T-helper 2 cell (primary cell): ENCODE measurements at places on chromosomes 7 and 10.

GRCh38 chr7:77971726-77972125, 173.2 kb downstream of the PHTF2 start:
- DNase-seq, result no peak

DNA sequence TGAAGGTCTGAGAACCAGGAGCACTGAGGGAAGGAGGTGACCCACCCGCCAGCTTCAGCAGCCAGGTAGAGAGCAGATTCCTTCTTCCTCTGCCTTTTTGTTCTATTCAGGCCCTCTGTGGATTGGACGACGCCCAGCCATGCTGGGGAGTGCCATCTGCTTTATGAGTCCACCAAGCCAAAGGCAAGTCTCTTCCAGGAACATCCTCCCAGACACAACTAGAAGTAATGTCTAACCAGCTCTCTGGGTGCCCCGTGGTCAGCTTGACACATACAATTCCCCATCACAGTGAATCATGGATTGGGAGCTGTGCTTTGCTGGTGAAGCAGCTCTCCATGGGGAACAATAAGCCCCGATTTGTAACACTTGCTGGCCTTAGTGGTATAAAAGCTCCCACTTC, 125.2 kb downstream of the CCDC3 start:
- DNase-seq, result no peak

DNA sequence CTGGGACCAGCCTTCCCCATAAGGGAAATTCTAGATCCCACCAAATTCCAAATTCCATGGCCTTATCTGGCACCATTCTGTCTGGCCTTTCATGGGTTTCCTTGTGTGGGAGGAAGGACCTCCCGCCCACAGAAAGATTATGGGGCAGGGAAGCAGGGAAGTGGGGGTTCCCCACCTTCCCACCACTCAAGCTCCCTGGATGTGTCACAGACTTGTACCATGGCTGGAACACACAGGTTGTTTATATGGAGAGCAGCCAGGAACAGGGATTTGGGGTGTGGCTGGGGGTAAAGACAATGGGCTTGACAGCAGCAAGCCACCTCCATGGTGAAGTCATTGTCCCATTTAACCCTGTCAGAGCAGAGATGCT, 18.3 kb downstream of the UNC5B start:
- no peak for DNase-seq

GRCh38 chr7:85204496-85204895, 17.6 kb upstream of the SEMA3D start:
- no peak for DNase-seq

- no peak for DNase-seq
Measured at GRCh38 chr7:150727381-150727780, 9.8 kb upstream of the GIMAP5 start.

DNA sequence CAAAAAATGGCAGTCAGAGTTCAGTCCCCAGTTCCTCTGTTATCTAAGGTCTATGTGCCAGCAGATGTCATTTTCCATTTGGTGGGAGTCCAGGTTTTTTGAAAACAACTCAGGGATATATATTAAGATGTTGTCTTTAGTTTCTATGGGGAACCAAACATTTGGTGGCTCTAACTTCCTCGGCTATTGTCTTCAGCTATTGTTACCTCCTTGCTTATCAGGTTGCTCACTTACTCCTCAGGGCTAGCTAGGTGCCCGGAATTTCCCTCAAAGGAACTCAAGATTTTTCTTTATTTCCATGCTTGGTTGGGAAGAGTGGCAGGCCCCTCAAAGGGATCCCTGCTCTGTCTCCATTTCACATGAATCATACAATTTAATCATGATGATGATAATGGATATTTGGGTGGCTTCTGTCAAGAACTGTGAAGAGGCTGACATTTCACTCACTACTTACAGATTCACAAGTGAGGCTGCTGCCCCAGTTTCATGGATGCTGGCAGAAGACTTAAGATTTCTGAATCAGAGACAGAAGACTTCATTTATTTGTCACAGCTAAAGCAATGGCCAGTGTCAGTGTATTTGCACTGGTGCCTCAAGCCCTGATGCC, 182.8 kb downstream of the PKD1L1 start:
- DNase-seq, result no peak

GRCh38 chr7:22329816-22330524, 27.0 kb downstream of the RAPGEF5 start:
- no peak for DNase-seq

DNA sequence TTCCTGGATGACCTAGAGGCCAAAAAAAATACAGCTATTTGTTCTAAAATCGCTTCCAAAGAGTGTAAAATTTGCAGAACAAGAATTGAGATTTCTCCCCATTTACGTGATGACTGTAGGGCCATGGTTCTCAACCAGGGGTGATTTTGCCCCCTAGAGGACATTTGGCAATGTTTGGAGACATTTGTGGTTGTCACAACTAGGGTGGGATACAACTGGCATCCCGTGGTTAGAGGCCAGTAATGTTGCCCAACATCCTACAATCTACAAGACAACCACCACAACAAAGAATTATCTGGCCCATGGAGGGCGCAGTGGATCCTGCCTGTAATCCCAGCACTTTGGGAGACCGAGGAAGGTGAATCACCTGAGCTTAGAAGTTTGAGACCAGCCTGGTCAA, 22.8 kb upstream of the MALSU1 start:
- DNase-seq, result no peak

GRCh38 chr7:33593611-33594010, 311.7 kb upstream of the BMPER start:
- no peak for DNase-seq

DNA sequence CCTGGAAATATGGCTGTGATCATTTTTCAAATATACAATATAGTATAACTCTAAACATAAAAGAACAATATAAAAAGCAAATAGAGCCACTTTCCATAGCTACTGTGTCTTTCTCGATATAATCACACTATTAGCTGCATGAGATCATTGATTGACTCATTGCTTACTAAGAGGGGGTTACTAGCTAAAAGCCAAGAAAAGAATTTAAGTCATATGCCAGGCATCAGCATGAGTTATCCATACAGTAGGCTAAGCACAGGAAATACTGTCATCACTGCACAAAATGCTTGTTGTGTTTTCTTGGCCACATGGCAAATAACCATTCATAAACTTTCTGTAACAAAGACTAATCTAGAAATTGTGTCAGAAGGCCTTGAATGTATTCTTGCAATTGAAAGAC, 18.8 kb upstream of the ABCB5 start:
- DNase-seq, result no peak

DNA sequence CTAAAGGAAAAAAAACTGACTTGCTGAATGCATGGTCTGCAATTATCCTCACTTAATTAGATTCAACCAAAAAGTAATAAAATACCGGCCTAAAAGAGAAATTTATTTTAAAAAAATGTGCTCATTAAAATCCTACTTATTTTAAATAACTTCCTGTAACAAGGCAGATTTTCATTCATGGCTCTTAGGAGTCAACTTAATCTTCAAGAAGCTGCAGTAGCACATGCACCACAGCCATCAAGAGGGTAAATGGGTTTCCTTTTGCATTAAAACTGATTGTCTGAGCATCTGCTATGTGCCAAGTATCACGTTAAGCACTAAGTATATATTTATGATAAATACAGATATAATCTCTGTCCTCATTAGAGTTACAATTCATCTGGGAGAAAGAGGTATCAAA, 69.9 kb downstream of the SNX13 start:
- DNase-seq, result no peak

DNA sequence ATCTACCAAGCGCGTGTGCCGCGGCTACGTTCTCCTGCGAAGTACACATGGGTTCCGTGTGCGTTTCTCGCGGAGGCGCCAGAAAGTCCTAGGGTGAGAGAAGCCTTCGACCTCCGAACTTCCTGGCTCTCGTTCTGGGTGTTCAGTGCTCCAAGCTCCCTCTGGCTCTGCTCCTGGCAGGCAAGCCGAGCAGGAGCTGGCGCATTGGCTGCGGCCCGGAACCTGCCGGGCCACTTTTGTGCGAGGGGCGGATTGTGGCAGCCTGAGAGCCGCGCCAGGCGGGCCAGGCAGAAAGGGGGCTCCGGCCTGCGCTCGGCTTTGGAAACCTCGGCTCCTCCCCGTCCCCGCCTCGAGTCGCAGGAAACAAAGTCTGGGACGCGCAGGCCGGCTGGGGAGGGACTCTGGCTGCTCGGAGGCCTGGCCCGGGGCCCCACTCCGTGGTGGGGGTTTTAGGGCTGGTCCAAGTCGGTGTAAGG, 9.6 kb downstream of the EMX2 start:
- DNase-seq, result no peak

DNA sequence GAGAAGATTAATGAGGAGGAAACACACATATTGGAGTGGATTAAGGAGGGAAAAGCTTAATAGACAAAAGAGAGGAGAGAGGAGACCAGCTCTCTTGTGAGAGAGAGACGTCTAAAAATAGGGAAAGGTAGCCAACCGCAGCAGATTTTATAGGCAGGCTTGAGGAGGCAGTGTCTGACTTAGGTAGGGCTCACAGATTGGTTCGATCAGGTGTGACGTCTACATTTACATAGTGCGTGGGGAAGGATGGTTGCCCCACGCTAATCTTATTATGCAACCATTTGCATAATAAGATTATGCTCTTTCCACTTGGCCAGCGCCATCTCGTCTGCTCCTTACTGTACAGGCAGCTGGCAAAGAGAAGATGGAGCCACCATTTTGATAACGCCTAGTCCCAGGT, 122.0 kb downstream of the MARCHF5 start:
- DNase-seq, result no peak

DNA sequence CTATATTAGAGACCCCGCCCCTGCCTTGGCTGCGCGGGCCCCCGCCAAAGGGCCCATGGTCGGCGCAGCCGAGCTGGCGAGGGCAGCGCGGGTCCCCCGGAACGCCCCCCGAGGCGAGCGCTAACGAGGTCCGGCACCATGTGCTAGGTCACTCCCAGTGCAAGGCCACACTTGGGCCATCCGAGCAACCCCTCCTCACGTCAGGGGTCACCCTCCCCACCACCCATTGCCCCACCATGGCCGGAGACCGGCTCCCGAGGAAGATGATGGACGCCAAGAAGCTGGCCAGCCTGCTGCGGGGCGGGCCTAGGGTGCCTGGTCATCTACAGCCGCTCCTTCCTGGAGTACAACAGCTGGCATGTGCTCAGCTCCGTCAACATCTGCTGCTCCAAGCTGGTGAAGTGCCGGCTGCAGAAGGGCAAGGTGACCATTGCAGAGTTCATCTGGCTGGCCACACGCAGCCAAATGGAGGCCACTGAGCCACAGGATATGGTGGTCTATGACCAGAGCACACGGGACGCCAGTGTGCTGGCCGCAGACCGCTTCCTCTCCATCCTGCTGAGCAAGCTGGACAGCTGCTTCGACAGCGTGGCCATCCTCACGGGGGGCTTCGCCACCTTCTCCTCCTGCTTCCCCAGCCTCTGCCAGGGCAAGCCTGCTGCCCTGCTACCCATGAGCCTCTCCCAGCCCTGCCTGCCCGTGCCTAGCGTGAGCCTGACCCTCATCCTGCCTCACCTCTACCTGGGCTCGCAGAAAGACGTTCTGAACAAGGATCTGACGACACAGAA, 12.4 kb upstream of the SEC24C start:
- no peak for DNase-seq

- DNase-seq, result no peak
Measured at GRCh38 chr7:30684351-30684750, 2.1 kb upstream of the CRHR2 start.

GRCh38 chr7:95531605-95532219, 46.0 kb downstream of the ASB4 start:
- no peak for DNase-seq

DNA sequence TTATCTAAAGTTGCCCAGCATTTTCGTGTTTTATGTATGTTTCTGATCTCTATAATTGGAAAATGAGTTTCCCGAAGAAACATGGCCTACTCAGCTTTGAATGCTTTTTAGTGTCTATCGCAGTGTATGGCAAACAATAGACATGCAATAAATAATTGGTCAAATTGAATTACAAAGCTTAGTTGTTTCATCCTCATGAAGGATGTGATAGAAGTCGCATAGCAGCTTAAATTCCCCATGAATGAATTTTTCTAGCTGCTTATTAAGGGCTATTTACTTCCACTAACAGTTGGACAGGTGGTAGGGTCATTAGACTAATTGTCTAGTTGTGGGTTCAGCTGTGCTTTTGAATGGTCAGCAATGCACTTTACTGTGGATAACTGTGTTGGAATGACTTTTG, 467.3 kb upstream of the MBL2 start:
- no peak for DNase-seq

- no peak for DNase-seq
Measured at GRCh38 chr7:4286351-4286750, 395.7 kb upstream of the FOXK1 start.

GRCh38 chr7:235576-236395, 43.4 kb downstream of the FAM20C start:
- no peak for DNase-seq

DNA sequence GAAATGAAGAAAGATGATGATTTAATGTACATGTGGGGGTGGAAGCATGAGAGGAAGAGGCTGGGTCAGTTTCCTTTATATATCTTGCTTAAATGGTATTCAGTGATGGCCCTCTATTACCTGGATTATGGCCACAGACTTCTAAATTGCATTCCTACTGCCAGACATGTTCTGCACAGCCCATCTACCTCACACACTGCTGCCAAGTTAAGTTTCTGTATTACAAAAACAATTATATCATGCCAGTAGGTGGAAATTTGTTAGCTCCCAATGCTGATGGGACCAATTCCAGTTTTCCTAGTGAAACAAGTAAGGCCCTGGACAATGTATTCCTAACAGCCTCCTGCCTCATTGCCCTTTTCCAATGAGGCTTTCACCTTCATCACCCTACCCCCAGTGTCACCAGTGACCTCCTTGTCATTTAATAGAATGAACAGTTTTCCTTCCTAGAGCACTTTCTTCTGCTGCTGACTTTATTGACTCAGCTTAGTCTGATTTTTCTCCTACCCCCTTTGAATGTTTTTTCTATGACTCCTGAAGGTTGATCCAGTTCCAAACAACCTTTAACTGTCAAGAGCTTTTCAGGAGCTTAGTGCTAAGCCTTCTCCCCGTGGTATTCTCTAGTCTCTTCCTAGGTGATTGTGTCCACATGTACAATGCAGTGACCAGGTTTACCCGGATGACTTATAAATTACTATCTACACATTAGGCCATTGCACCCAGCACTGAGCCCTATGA, 316.6 kb upstream of the ANKRD30A start:
- DNase-seq, result no peak

DNA sequence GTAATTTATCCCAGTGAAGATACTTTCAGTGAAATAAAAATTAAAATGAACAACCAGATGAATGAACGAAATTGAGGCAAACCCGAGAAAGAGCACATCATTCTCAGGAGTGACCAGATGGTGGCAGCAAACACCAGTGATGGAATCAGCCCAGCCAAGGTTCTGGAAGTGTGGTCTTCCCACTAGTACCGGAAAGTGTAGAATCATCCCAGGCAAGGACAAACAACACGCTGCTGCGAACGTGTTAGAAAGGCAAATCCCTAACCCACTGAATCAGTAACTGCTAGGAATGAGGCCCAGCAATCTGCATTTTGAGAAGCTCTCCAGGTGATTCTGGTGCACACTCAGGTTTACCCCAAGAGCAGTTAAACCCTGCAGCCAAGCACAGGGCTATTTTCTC, 15.5 kb upstream of the SLC18A3 start:
- DNase-seq, result peak; percentile 14
